ENCODE measurements at places on chromosomes 6 and 20.

- DNase-seq = no peak
These were observed 84.3 kb downstream of the CTNNBL1 start for GRCh38 chr20:37777988-37778659.

GRCh38 chr20:11891776-11892545, 25.7 kb upstream of the BTBD3 start:
- no peak for DNase-seq

DNA sequence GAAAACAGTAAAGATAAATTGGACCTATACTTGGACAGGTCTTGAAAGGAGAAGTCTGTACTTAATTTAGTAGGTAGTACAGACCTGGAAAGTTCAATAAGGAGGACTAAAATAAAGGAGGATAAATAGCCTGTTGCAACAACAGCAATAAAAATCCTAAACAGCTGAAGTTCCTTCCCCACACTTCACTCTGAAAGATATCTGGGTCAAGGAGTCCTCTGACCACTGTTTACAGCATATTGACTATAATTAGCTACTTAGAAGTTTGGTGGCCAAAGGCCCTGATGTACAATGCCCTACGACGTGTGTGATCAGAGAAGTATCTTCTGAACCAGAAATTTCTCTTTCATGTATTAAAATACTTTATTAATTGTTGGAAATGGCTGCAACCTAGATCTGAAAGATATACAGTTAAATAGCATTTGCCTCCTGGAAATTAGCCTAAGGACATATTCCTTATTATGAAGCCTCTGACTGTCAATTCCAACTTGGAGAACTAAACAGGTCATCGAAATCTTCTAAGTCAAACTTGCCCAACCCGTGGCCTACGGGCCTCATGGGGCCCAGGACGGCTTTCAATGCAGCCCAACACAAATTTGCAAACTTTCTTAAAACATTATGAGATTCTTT, 82.8 kb downstream of the KIF13A start:
- DNase-seq = no peak

- peak; percentile 35 for DNase-seq
These were observed 674 bp downstream of the MAPK14 start for GRCh38 chr6:36028088-36028876.

GRCh38 chr6:154822947-154823558, 89.8 kb downstream of the SCAF8 start:
- no peak for DNase-seq

- DNase-seq = no peak
These were observed 304.9 kb downstream of the TAF4 start for GRCh38 chr20:61760731-61761130.

DNA sequence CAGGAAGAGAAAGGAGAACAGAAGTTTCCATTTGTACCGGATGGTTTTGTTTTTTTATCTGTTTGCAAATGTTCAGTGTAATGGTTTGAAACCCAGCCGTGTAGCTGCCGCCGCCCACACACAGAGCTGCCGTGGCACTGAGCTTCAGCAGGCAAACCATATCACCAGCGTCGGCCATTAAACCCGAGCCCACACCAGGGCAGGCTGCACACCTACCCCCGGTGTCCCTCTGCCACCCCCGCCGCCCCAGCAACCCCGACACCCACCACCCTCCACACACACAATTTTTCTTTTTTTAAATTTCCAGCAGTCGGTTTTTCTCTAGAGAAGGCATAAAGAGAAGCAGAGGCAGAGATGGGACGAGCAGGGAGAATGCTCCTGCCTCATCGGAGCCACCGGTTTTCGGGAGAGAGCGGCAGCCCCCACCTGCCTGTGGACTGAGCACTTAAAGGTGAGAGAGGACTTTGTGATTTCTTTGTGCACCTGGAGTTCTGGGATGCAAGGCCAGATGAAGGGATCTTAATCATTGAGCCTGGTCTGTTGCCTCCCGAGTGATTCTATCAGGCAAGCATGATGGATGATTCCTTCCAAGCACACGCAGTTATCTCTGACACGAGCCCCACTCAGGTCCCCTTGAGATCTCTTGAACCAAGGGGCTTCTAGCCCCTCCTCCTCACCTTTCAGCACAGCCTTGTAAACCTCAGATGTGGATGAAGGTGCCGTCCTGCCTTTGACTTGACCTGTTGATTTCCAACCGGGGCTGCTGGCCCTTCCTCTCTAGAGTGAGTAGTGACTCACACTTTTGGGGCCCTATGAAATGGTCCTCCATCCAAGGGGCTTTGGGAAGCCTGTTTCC, 17.5 kb upstream of the ZNF831 start:
- peak; percentile 55 for DNase-seq

DNA sequence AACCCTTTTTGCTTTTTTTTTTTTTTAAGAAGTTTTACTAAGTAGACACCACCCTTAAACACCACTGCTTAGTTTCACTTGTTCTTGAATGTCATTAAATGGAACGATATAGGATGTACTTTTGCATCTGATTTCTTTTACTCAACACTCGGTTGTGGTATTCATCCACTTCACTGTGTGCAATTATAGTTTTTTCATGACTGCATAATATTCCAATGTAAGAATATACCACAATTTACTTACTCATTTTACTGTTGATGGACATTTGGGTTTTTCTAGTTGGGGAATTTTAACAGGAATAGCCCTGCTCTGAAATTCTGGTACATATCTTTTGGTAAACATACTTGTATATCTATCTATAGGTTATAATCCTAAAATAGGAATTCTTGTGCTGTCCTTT, 29.9 kb downstream of the RTN4IP1 start:
- no peak for DNase-seq

- no peak for DNase-seq
These were observed 178.7 kb downstream of the OTOR start for GRCh38 chr20:16926626-16927430.

GRCh38 chr20:62896526-62896925, 29.8 kb downstream of the DIDO1 start:
- no peak for DNase-seq

GRCh38 chr6:10413262-10413849, 1.5 kb downstream of the TFAP2A start:
- DNase-seq = no peak

- no peak for DNase-seq
These were observed 237.4 kb upstream of the GMDS start for GRCh38 chr6:2482773-2483172.

DNA sequence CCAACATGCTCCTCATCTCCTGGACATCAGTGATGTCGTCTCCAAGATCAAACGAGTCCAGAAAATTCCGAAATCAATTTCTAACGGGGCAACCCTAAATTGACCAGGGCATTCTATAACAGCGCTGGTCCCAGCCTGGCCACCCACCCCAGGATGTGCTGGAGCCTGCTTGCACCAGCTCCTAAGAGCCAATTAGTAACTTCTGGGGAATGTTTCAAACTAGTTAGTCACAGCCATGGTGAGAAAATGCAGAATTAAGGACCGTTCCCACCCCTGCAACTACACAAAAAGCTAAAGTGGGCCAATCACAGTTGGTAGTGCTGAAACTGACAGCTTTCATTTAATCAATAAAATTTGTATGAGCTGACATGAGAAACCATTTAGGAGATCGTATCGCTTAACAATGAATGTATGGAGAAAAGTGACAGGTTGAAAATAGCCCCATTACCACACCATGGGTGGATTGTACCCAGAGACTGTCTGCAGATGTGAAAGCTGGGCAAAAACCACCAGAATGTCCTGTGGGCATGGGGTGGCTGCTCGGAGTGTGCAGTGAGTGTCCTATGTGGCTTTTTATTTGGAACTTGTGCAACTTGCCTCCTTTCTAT, 165.7 kb upstream of the AFDN start:
- no peak for DNase-seq

DNA sequence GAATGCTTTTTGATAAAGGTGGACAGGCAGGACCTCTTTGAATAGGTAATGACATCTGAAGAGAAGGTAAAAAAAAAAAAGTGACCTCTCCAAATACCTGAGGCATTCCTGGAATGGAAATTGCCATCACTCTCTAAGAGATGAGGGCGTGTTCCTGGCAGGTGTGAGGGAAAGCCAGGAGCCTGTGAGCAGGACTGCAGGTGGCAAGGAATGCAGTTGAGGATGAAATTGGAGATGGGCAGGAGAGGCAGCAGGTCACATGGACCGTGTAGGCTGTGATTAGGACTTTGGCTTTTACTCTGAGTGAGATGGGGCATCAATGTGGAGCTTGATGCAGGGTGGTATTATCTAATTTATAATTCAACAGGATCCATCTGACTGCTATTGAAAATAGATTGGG, 227.4 kb downstream of the LRFN2 start:
- DNase-seq = no peak

- DNase-seq = no peak
These were observed 383.8 kb upstream of the CITED2 start for GRCh38 chr6:139758209-139758611.

GRCh38 chr20:63009988-63010769, 3.4 kb upstream of the BHLHE23 start:
- peak; percentile 35 for DNase-seq

- no peak for DNase-seq
These were observed 4.5 kb downstream of the GLP1R start for GRCh38 chr6:39053016-39053624.

- no peak for DNase-seq
These were observed 31.9 kb downstream of the NUDT3 start for GRCh38 chr6:34360556-34360955.

- no peak for DNase-seq
These were observed 638.5 kb downstream of the EPM2A start for GRCh38 chr6:145096846-145097245.

- DNase-seq = peak; percentile 41
These were observed at the start of gene FOXO3 for GRCh38 chr6:108560463-108561308. TSS of gene FOXO3 (plus strand) at chr6:108560917. CDS start at chr6:108561209, 292 bp downstream.

DNA sequence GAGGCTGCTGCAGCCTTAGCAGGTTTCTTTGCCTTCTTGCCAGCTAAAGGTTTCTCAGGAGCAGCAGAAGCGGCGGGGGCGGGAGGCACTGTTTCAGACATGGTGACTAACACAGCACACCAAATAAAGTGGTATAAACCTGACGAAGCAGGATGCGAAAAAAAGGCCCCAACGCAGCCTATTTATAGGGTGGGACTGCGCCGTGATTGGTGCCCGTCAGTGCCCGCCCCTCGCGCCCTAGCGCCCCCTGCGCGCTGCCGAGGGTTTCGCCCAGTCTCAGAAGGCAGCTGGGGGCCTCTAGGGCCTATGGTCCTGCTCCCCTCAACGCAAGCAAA, 55.0 kb downstream of the TRIM38 start:
- DNase-seq = peak; percentile 73

DNA sequence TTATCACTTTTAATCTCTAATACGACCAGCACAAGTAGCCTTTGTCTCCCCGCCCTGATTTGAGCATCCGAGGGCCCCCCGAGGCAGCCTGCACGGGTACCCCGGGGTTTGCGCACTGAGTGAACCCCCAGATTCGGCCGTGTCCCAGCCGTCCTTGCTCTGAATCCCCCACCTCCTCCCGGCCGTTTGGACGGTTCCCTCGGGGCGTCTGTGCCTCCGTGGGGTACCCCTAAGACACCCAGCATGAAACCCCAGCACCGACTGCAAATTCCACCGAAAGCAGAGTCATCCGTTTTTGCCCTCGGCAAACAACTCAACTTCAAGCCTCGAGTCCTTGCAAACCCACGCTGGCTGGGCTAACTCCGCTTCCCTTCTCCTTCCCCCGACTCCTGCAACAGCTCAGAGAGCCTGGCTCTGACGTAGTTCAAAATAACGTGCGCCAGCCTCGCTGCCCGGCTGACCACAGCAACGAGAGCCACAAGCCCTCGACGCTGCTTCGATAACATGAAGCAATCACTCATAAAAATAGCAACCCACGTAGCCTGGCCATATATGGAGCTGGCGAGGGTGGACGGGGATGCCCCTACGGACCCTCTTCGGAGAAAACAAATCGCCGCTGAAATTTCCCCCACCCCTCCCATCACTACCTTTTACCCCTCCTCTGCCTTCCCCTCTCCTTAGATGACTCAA, 764 bp upstream of the SNAP25 start:
- no peak for DNase-seq

DNA sequence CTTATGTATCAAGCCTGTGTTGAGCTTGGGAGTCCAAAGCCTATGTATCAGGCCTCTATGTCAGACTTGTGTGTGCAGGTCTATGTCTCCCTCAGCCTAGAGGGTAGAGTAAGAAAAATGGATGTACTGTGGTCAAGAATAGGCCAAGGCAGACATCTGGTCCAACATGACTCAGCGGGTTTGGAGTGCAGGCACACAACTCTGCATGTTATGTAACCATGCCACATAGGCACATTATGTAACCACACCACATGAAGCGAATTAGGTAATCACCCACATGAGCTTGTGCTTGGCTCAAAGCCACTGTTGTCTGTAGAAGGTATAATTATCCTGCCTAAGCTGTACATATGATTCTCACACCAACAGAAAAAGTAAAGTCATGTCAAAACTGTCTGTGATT, 1190.5 kb upstream of the EYS start:
- DNase-seq = no peak

- no peak for DNase-seq
These were observed 28.1 kb downstream of the ACTR5 start for GRCh38 chr20:38776363-38776762.

DNA sequence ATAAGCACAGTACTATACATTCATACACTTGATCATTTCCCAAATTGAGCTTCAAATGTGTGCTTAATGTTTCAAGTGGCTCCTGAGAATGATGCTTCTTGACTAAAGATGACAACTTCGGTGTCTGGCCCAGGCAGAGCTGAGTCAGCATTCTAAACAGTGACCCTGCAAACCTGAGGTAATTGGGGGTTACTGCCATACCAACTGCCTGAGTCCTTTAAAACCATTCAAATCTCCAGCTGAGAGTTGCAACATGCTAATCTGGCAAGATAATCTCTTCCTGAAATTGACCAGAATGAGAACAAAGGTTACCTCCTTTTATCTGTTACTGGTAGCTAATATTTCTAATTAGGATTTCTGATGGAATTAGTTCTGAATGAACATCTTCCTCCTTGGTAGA, 8.2 kb downstream of the BACH2 start:
- no peak for DNase-seq

- no peak for DNase-seq
These were observed 7.7 kb upstream of the RPL7L1 start for GRCh38 chr6:42871711-42872110.

DNA sequence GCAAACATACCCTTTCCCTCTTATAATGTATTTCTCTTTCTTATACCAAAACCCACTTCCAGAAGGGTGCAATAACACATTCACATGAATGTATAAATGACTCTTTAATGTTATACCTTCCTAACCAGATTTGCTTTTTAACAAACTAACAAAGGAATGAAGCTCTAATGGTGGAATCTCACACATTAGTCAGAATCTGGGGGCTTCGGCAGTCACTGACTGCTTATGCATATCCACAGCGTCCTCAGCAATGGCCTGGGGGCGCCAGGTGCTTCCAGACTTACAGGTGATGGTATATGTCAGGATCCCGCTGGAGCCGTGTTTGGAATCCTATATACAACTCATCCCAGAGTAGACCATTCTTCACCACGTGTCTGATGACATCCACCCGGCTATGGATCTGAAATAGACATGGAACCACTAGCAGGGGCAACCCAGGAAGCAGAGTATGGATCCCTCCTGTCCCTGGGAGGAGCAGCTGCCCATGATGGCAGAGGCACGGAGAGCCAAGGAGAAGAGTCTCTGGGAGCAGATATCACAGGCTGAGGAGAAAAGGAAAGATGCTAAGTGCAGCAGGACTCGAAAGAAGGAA, 150.8 kb upstream of the RIPOR2 start:
- no peak for DNase-seq

All from stimulated activated CD4-positive, alpha-beta T cell treated with anti-CD3 and anti-CD28 coated beads, Interleukin-15, amount 100 ng/mL, for 1 hour (primary cell).